ENCODE measurements at places on chromosomes 11 and 22.
A peak's percentile ranks its signal among the peaks of the same experiment; 100 is the strongest.

GRCh38 chr11:75141166-75141565, 9.7 kb upstream of the SLCO2B1 start:
- no peak for DNase-seq

GRCh38 chr11:66557733-66558326, 10.6 kb downstream of the CTSF start:
- DNase-seq: no peak

DNA sequence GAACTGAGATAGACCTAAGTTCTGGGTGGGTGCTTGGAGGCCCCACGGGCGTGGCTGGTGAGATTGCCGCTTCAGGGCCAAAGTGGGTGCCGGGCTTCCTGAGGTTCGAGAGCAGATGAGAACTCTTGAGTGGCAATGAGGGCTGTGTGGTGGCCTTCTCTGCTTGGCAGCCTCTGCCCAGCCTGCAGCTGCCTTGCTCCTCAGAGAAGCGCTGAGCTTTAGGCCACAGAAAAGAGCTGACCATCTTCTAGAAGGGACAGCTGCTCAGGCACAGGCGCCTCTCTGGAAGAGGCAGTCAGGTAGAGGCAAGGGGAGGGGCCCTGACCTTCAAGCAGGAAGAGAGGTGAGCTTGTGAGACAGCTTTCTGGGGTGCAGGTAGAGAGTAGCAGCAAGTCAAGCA, 72.8 kb downstream of the MED15 start:
- DNase-seq: no peak

GRCh38 chr22:22974795-22975580, 87.4 kb downstream of the IGLL5 start:
- no peak for DNase-seq

GRCh38 chr22:20957683-20958431, 9.2 kb upstream of the AIFM3 start:
- DNase-seq: peak; percentile 53

DNA sequence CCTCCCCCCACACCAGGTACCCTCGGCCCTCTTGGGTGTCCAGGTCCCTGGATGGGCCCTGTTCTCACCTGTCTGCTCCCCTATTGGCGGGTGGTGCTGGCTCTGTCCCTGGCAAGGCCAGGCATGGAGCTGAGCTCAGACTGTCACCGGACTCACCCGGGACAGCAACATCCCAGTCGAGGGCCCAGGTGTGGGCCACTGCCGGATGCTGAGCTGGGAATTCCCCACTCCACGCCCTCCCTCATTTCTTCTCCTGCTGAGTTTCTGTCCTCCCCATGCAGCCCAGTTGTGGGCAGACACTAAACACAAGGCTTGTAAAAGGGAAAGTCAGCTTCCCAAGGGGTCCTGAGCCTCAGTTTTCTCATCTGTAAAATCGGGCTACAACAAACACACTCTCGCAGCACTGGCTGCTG, 2.0 kb upstream of the AP5B1 start:
- no peak for DNase-seq

GRCh38 chr22:21707677-21708076, 27.9 kb downstream of the YPEL1 start:
- no peak for DNase-seq
